ENCODE measurements at places on chromosomes 5 and 9. TPM values are rescaled to one million over a fixed set of nuclear protein-coding genes. Genes with fewer than 3 reads are reported as not detected.

DNA sequence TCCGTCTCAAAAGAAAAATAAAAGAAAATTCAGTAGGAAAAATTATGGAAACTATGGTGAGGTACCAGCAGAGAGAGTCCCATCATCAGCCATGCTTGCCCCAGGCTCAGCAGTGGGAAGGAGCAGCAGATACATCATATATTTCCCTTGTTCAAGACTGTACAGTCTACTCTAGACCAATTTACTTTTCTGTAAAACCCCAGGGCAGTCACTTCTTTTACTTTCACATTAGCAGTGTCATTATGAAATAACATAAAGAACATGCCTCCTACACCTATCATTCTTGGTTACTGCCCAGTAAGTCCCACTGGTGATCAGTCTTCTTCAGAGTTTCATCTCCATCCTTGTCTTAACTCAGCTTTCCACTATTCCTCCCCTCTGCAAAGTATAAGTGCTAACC lies 1145.0 kb downstream of the MAT2B start:
- H3K36me3 ChIP-seq, result no peaks in the 10 kb centered on the region
- DNase-seq, result no peak
- H3K27ac ChIP-seq, result no peak overlapping the region
- no peak overlapping the region for H3K4me3 ChIP-seq
- H3K4me1 ChIP-seq, result peaks cover 3% of the 10 kb centered on the region

- no peaks in the 10 kb centered on the region for H3K36me3 ChIP-seq
- H3K27ac ChIP-seq, result no peak overlapping the region
- H3K4me1 ChIP-seq, result peaks cover 4% of the 10 kb centered on the region
- H3K4me3 ChIP-seq, result no peak overlapping the region
- DNase-seq, result no peak
Observed at GRCh38 chr9:100466829-100467221, 6.1 kb upstream of the TMEFF1 start.

GRCh38 chr5:133117166-133117911 lies 65.5 kb downstream of the HSPA4 start:
- H3K4me3 ChIP-seq, result no peak overlapping the region
- H3K27ac ChIP-seq, result no peak overlapping the region
- H3K36me3 ChIP-seq, result no peaks in the 10 kb centered on the region
- no peak for DNase-seq
- H3K27me3 ChIP-seq, result peaks cover 12% of the 10 kb centered on the region

The UTP15 gene
- 20.6 TPM for total RNA-seq

DNA sequence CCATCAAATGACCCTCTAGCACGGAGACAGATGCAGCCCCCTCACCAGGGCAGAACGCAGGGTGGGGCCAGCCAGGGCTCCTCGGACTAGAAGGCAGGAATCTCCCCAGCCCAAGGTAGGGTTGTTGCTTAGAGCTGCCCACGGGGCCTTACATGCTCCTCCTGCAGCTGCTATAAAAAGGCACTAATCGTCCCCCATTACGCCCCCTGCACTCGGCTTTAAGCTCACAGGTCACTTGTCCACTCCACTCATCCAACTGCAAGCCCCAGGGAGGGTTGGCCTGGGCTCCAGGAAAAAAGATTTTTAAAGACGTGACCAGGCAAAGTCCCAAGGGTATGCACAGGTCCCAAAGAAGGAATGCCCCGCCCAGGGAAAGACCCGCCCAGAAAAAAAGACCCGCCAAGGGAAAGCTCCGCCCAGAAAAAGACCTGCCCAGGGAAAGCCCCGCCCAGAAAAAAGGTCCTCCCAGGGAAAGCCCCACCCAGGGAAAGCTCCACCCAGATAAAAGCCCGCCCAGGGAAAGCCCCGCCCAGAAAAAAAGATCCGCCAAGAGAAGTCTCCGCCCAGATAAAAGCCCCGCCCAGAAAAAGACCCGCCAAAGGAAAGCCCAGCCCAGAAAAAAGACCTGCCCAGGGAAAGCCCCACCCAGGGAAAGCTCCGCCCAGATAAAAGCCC lies 11.1 kb downstream of the GRIN1 start:
- H3K4me3 ChIP-seq, result no peak overlapping the region
- H3K4me1 ChIP-seq, result no peaks in the 10 kb centered on the region
- no peak for DNase-seq
- H3K27ac ChIP-seq, result no peak overlapping the region
- no peaks in the 10 kb centered on the region for H3K36me3 ChIP-seq

- no peak for DNase-seq
- H3K4me3 ChIP-seq, result no peak overlapping the region
- H3K27me3 ChIP-seq, result peaks cover 76% of the 10 kb centered on the region
- peaks cover 6% of the 10 kb centered on the region for H3K4me1 ChIP-seq
Observed at GRCh38 chr5:174717826-174718455, 6.4 kb upstream of the MSX2 start.

GRCh38 chr9:124017929-124018729 lies 6.6 kb downstream of the LHX2 start:
- no peak for DNase-seq
- peak overlapping the region; percentile 59 for H3K27ac ChIP-seq
- H3K27me3 ChIP-seq, result peaks cover 91% of the 10 kb centered on the region
- no peak overlapping the region for H3K4me3 ChIP-seq

GRCh38 chr9:132031467-132032237 lies 48.0 kb downstream of the MED27 start:
- no peak overlapping the region for H3K4me3 ChIP-seq
- H3K27me3 ChIP-seq, result no peaks in the 10 kb centered on the region
- H3K4me1 ChIP-seq, result peaks cover 13% of the 10 kb centered on the region
- no peaks in the 10 kb centered on the region for H3K36me3 ChIP-seq
- DNase-seq, result no peak

The LRRC14B gene
- total RNA-seq, result not detected

The C9orf50 gene
- 0.27 TPM for total RNA-seq
